Stimulated activated naive CD8-positive, alpha-beta T cell treated with anti-CD3 and anti-CD28 coated beads, Interleukin-15, amount 100 ng/mL, for 72 hours (primary cell): ENCODE measurements at places on chromosomes 2 and 18.

GRCh38 chr2:236089271-236090026 is 78.7 kb downstream of the GBX2 start:
- DNase-seq, result no peak

- no peak for DNase-seq
Observed at GRCh38 chr2:85440729-85441128, 22.2 kb downstream of the SH2D6 start.

- DNase-seq, result no peak
Observed at GRCh38 chr2:100396483-100396882, 21.0 kb downstream of the CHST10 start.

DNA sequence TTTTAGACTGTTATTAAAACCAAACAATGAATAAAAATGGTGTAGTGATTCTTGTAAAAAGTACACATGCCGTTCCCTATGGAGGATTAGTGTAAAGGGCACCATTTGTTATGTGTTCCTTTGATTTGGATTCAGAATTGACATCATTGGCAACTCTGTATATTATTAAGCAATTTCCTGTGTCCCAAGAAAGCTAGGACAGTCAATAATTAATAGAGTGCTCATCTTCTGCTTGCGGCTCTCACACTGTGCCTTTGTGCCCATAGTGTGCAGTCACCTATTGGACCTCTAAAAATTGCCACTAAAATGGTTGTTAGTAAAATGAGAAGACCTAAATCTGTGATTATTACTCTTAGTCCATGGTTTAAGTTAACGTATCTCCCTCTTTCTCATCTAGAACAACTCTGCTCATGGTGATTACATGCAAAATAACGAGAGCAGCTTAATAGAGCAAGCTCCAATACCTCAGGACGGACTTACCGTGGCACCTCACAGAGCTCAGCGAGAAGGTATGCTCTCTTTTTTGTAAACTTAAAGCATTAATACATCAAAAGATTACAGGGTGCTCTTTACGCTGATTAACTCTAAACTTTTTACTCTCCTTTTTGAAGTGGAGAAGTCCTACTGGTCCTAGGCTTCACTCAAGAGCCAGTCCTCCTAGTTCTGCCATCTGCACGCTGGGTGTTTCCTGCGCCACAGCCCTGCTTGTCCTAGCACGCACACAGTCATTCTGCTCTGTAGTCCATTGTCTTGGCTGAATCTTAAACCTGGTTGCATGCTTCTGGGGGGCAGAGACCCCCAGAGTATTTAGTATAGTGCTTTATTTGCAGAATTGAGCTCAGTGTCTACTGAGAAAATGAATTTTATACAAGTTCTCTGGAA is 16.7 kb downstream of the ZCCHC2 start:
- DNase-seq, result no peak

DNA sequence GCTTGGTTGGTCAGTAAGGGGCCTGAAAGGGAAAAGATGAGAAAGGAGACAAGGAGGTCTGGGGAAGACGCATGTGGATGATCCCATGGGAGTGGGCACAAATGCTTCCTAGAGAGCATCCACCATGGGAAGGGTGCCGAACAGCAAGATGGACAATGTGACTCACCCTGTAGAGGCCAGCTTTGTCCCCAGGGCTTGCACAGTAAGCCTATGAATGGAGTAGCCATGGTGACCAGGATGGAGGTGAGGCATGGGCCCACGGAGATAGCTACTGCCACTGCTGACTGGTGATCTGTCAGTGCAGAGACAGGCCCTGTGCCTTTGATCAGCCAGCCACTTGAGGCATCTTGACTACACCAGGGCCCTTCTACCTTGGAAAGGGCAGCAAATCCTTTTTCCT is 172.6 kb downstream of the HAUS1 start:
- no peak for DNase-seq

DNA sequence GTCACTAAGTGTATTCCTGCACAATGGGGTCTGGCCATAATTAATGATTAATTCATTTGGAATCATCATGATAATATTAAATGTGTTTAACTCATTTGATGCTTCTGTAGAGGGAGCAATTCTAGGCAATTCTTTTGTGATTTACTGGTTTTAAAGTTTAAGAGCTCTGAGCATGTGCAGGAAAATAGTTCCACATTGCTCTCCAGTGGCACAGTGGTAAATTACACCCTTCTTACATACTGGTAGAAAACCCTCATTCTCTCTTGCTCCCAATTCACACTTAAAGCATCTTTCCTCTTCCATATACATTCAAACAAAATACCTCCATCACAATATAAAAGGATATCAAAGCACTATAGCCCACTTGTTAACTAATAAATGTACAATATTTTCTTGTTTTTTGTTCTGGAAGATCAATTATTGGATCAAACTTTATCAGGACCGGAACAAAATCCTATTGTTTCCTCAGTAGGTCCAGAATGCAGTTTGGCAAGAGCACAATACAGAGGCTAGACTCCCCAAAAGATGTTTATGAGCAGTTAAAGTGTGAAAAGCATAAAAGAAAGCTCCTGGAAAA is 844.3 kb downstream of the MBD2 start:
- no peak for DNase-seq
